Activated CD4-positive, CD25-positive, alpha-beta regulatory T cell treated with anti-CD3 and anti-CD28 coated beads, Interleukin-2, amount 50 U/mL, for 72 hours (primary cell): ENCODE measurements at places on chromosomes 2 and 18.

- no peak for DNase-seq
These were observed 659 bp downstream of the ZNF142 start for GRCh38 chr2:218658671-218659257.

GRCh38 chr2:233013027-233013461 is at the start of gene NGEF:
NGEF (minus strand) TSS chr2:233013256; CDS start chr2:232974890, 38,366 bp downstream.
- DNase-seq = no peak

DNA sequence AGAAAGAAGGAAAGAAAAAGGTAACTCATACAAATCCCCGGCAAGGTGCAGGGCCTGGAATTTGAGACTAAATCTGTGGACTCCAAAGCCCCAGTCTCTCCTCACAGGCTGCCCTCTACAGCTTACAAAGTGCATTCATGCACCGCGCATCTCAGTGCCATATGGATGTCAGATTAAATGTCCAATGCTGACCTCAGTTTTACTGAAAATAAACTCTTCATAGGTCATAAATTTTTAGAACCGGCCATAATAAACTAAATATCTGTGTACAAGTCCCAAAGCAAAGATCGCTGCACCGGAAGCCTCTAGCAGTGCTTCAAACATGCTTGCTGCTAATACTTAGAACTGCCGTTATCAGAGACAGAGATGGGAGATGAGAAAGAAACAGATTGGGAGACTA is 17.7 kb downstream of the ST6GAL2 start:
- DNase-seq = no peak

DNA sequence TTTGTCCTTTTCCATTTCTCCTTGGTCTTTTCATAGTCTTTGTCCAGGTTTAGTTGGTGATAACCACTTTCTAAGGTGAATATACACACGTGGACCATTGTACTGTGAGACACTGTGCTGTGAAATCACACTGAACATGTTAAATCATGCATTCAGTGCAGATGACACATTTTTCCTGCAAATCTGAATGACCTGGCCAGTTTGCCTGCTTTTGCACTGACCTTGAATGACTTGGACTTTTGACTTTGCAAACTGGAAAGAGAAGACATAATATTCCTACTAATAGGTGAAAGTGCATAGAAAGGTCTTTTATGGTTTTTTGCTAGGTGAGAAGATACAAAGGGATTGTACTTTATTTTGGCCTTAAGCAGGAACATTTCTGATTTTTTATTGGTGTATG is 21.7 kb upstream of the PHLPP1 start:
- DNase-seq = no peak

- DNase-seq = no peak
These were observed 6.1 kb downstream of the TMEM163 start for GRCh38 chr2:134712736-134713135.

GRCh38 chr2:24749069-24749691 is 44.0 kb downstream of the PTRHD1 start:
- no peak for DNase-seq

GRCh38 chr2:225599856-225600255 is 200.3 kb downstream of the NYAP2 start:
- no peak for DNase-seq
